Thoracic aorta (tissue), 2 donors: ENCODE measurements at places on chromosomes 6 and 20.

DNA sequence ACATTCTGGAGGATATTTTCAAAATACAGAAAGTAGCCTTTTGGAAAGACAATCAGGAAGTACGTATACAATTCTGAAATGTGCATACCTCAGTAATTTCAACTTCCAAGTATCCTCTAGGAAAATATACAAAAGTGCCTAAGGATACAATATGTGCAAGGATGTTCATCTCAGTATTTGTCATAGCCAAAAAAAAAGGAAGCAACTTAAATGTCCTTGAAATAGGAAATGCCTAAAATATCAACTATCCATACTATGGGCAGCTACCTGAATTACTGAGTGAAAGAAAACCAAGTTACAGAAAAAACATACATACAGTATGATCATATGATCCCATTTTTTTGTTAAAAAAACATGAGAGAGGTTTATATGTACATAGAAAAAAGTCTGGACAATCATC is 1.5 kb downstream of the PPIL1 start:
- no peak for DNase-seq

DNA sequence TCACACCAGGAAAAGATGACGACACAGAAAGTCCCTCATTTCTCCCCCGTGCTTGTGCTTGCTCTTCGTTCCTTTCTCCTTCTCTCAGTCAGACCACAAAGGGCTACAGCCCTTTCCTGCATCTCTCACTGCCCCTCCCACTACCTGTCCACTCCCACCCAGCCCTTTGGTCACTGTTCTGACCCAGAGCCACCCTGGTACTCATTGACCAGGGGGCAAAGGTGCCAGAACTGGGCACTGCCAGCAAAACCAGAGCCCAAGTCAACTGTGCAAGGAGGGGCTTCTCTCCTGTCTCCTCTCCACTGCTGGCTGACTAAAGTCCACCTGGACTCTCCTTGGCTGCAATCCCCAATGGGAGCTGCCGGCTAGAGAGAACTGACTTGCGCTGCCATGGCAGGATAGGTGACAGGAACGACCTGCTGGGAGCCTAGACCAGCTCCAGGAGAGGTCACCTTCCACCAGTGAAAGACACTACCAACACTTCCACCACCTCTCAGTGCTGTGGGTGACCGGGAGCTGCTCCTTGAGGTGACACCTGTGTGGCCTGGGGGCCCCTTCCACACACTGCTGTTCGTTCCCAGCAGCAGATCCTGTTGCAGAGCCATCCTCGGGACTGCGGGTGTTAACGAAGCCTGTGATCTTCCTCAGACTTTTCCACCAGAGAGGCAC is 32.8 kb downstream of the KCNK17 start:
- no peak for DNase-seq

- DNase-seq = no peak
Measured at GRCh38 chr6:33824461-33825154, 20.8 kb upstream of the MLN start.

GRCh38 chr20:33859157-33859695 is 48.1 kb downstream of the CHMP4B start:
- DNase-seq = no peak

DNA sequence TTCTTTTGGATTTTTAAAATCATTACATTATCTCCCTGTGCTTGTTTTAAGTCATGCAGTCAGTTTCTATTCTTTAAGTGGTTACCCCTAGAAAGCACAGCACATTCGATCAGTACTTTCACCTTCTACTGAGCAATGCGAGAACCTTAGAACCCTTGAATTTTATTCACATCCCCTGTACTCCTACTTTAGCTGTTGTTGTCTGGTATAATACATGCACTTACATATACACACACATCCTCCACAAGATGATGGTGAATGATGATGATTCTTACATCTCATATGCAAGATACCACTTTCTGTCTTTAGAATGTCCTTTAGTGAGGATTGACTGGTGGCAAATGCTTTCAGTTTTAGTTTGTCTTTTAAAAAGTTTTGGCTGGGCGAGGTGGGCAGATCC is 5.7 kb downstream of the CDC40 start:
- DNase-seq = no peak

- DNase-seq = no peak
Measured at GRCh38 chr6:7546896-7547295, 5.4 kb downstream of the DSP start.

DNA sequence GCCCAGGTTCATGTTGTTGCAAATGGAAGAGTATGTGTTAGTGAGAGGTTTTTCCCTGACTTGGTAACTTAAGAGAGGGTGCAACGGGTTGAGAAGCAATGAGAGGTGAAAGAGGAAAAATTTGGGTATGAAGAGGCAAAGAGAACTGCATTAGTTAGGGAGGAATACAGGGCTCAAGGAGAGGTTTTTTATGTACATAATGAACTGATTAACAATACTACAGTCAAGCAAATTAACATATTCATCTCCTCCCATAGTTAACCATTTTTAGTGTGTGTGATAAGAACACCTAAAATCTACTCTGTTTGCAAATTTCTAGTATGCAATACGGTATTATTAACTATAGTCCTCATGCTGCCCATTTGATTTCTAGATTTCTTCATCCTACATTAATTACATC is 79.5 kb upstream of the HTR1E start:
- no peak for DNase-seq

DNA sequence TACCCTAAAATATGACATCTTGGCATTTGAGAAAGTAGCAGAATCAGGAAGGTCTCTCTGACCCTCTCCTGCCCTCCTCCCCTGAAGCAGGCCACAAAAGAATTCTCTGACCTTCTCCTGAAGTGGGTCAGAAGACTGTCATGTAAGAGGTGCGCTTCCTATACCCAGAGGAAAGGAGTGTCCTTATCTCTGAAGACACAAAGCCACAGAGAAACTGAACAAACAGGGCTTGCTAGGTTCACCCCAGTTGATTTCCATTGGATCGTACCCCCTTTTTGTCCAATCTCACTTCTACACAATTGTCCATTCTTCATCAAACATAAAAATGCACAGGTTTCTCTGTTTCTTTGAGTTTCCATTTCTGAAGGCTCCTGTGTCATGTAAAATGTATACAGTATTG is 272.0 kb upstream of the SOX4 start:
- no peak for DNase-seq

- DNase-seq = no peak
Measured at GRCh38 chr6:163771180-163771579, 356.7 kb downstream of the QKI start.

- no peak for DNase-seq
Measured at GRCh38 chr6:71619836-71620235, 266.5 kb upstream of the RIMS1 start.

GRCh38 chr20:23235173-23236027 is 115.2 kb upstream of the NXT1 start:
- DNase-seq = no peak

DNA sequence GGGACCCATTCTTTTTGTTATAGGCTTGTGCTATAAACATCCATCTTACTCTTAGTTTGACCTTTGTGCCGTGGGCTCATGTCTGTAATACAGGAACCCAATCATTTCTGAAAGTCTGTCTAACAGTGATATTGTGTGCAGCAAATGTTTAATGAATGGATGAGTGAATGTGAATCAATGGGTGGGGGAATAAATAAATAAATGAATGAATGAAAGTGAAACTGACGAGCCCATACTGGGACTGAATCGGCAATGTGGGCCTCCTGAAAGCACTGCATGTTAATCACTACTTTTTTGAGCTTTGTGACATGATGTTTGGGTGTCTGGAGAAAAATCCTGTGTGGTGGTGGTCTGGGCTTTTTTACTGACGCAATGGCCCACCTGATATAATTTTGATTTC is 175.0 kb downstream of the GMPR start:
- DNase-seq = no peak

DNA sequence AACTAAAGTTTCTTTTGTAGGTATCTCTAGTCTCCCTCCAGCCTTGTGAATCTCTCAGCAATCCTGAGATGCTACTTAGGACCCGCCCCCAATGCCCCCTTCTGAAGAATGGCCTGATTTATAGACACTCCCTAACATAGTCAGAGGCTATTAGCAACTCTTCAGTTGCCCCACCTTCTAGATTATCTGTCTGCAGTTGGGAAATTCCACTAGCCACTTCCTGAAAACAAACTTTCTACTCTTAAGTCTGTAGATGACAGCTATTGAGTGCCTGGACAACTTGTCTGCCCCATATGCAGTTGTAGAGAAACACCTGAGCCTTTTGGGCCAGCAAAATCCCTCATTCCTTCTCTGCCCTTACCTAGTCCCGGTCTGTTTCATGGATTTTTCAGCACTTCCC is 188.2 kb upstream of the PREP start:
- no peak for DNase-seq

GRCh38 chr20:6339176-6339575 is 216.3 kb upstream of the FERMT1 start:
- DNase-seq = no peak

DNA sequence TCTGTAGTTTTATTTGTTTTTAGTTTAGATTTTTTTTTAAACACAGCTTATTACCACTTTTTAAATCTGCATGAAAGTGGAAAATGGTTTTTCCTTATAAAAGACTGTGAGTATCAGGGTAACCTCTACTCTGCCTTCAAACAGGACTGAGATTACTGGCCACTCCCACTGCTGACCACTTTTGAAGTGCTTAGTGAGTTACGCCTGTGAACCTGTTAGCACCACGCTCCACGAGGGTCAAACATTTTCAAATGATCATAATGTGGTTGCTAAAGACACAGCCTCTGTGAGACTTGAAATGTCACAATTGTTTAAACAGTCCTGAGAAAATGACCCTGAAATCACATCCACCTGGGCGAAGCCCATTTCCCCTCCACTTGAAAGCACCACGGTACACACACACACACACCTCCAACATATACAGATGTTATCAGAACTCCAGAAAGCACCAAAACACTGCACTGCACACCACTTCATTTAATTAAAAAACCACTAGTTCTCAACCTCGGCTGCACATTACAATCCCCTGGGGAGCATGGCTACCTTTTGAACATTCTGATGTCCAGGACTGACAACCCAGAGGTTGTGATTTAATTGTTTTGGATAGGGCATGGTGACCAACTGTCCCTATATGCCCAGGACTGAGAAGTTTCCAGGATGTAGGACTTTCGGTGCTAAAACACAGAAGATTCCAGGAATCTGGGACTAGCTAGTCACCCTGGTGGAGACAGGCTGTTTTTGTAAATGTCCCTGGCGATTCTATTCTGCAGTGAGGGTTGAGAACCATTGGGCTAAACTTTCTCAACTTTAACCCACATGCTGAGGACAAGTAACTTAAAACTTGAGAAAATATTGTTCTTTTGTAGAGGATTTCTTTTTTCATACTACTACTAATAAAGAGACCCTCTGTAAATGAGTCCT is 176.4 kb upstream of the MYLIP start:
- DNase-seq = no peak
